ENCODE measurements at places on chromosomes 1 and 21.

GRCh38 chr1:194117582-194117981 is 931.2 kb upstream of the B3GALT2 start:
- no peak for DNase-seq

DNA sequence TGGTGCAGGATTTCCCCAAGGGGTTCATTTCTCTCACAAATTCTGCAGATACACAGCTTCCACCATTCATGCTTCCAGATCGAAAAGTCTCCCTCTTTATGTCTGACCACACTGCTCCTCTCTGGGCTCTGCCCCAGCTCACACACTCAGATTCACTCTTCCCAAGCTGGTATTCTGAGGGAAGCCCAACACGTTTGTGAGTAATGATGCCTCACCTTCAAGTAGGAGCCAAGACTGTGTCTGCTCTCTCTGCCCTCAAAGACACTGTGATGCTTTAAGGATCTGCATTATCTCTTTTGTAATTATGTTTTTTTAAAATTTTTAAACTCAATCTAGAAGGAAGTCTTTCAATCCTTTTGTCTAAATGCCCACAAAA is 19.8 kb downstream of the PRAMEF11 start:
- DNase-seq = no peak

GRCh38 chr1:9004031-9004699 is 22.1 kb downstream of the SLC2A7 start:
- no peak for DNase-seq

GRCh38 chr1:59261537-59261936 is 35.4 kb upstream of the FGGY start:
- DNase-seq = no peak

- no peak for DNase-seq
Measured at GRCh38 chr21:31406510-31406909, 62.4 kb upstream of the TIAM1 start.

DNA sequence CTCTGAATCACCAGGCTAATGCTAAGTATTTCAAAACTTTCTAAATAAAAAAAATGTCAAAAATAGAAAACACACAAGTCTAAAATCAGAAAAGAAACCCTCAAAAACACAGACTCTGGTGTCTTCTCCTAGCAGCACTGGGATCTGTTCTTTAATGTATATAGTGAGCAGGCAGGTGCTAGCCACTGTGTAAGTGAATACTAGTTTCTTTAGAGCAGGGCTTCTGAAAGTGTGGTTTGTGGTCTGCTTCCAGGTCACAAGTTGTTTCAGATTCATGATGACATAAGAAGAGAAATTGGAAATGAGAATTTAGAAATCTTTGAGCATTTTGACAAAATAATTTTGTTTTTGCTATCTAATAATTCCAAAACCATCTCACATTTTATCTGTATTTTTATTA is 763.1 kb downstream of the USP25 start:
- no peak for DNase-seq

- no peak for DNase-seq
Measured at GRCh38 chr1:91592716-91593477, 92.2 kb downstream of the CDC7 start.

GRCh38 chr1:41642922-41643821 is 158.7 kb upstream of the EDN2 start:
- no peak for DNase-seq

All from stimulated activated CD4-positive, alpha-beta T cell treated with anti-CD3 and anti-CD28 coated beads, TNF-alpha, amount 100 ng/mL, for 4 hours (primary cell).